ENCODE measurements at places on chromosomes 7 and 10. TPM values are rescaled to one million over a fixed set of nuclear protein-coding genes. Genes with fewer than 3 reads are reported as not detected.

Gene ADARB2
- not detected for total RNA-seq

Gene GLI3
- 3.1 TPM for total RNA-seq

Gene SEMA4G
- 4.2 TPM for total RNA-seq

Gene BLNK
- total RNA-seq = not detected

Gene DRGX
- not detected for total RNA-seq

Gene RSPH10B2
- total RNA-seq = not detected

Gene SMO
- total RNA-seq = 16.6 TPM

Gene FAM221A
- total RNA-seq = 0.97 TPM

Gene C7orf33
- total RNA-seq = not detected

Gene SFR1
- total RNA-seq = 7.1 TPM

Gene PRXL2A
- total RNA-seq = 2.9 TPM

Gene PAPOLB
- 0.49 TPM for total RNA-seq

Gene VWA2
- total RNA-seq = not detected

Gene CTTNBP2
- not detected for total RNA-seq

Gene OR2F1
- not detected for total RNA-seq

Gene TAS2R40
- total RNA-seq = not detected

Gene SPAG6
- not detected for total RNA-seq

Gene NME8
- not detected for total RNA-seq

Gene ELFN1
- 0.65 TPM for total RNA-seq

Gene DMTF1
- 31.1 TPM for total RNA-seq

Gene SH3PXD2A
- 14.4 TPM for total RNA-seq

Gene PTPRZ1
- not detected for total RNA-seq

Gene ENTPD7
- 19.0 TPM for total RNA-seq

Gene HYAL4
- total RNA-seq = not detected

Gene ASIC3
- total RNA-seq = not detected

Gene OAT
- total RNA-seq = 188 TPM

Gene BAIAP2L1
- total RNA-seq = 1.3 TPM

Gene JCAD
- total RNA-seq = 35.2 TPM

Gene AMPH
- total RNA-seq = 1.1 TPM

Gene PIP
- 0.32 TPM for total RNA-seq

All from cardiac atrium fibroblast (primary cell).